ENCODE measurements at places on chromosomes 7 and 10.

GRCh38 chr7:80722616-80723195, 84.3 kb downstream of the CD36 start:
- no peak for DNase-seq

GRCh38 chr10:64040781-64041180, 519.6 kb downstream of the REEP3 start:
- DNase-seq, result no peak

DNA sequence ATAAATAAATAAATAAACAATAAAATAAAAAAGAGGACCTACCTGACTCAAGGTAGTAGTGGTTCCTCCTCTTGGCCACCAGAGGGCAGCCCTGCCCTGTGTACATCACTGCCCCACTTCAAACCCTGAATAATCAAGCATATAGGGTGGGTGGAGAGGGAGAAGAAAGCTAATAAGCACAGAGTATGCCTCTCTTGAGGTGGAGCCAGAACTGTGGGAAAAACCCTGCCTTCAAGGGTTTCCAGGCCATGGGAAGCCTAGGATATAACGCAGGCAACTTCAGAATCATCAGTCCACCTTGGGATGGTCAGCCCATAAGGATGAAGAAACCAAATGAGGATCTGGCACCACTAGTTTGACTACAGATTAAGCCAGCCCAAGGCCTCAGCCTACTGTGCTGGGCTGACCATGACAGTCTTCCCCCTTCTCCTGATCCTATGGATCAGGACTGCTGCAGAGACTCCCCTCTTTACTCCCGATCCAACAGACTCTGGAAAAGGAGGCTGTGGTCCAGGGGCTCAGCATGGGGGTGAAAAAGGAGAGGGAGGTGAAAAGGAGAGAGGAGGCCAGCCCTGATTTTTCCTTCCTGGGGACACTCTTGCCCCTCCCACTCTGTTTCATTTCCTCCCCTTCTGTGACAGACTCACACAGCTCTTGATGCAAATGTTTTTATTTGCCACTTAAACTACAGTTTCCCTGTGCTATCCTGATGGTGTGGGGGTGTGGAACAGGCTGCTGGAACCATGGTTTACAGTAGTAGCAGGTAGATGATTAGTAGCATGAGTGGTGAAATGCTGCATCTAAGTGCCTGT, 10.1 kb downstream of the AVPI1 start:
- DNase-seq, result peak; percentile 69

DNA sequence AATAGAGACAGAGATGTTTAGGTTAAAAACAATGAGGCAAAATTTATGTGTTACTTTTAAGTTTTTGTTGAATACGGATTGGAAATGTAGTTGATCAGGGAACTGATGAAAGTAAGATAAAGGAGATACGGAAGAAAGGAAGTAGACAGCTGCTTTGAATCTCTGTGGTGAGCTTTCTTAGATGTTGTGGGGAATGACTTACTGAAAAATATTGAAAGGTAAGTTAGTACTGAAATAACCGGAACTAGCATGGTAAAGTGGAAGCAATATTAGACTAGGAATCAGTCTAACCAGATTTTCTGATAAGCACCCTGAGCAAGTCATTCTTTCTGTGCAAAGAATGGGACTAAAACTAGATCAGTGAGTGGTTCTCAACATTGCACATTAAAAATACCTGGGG, 34.8 kb downstream of the LUC7L2 start:
- no peak for DNase-seq
